ENCODE measurements at places on chromosomes 16 and 17.

GRCh38 chr17:29116804-29117753, 63.1 kb downstream of the MYO18A start:
- no peak for DNase-seq

DNA sequence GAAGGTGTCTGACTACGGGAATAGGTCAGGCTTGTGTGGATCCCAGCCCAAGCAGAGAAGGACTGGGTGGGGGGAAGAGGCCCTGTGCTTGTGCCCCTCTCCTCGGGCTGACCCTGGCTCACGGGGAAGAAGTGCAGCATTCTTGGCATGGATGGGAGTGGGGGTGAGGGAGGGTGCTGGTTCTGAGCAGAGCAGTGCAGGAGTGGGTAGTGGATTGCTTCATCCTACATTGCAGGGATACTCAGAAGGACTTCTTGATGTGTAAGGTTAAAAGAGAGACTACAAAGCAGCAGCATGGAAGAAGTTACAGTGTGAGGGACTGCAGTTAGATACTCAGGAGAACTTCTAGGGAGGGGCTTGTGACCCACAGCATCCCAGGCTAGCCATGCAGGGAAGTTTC, 2.1 kb downstream of the ARHGAP23 start:
- DNase-seq: no peak

GRCh38 chr17:36730857-36731490, 129.6 kb downstream of the MRM1 start:
- DNase-seq: no peak

GRCh38 chr17:81027591-81028505, 7.1 kb upstream of the BAIAP2 start:
- DNase-seq: no peak

DNA sequence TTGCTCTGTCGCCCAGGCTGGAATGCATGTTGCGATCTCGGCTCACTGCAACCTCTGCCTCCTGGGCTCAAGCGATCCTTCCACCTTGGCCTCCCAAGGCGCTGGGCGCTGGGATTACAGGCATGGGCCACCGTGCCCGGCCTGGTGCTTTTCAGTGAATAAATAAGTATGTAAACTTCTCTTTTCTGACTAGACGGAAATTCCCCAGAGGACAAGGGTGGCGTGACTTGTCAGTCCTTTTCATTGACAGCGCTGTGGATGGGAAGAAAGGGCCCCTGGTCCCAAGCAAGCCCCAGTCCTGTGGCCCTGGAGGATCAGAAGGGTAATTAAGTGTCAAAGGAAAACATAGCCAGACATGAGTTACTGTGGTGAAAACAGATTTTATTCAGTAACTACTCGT, 9.6 kb upstream of the SPN start:
- no peak for DNase-seq

- no peak for DNase-seq
These were observed 2.3 kb upstream of the TPPP3 start for GRCh38 chr16:67395458-67396158.

GRCh38 chr16:31260136-31260931, 559 bp downstream of the ITGAM start:
- DNase-seq: no peak

GRCh38 chr16:1494711-1495110, 1.6 kb downstream of the TELO2 start:
- DNase-seq: no peak

DNA sequence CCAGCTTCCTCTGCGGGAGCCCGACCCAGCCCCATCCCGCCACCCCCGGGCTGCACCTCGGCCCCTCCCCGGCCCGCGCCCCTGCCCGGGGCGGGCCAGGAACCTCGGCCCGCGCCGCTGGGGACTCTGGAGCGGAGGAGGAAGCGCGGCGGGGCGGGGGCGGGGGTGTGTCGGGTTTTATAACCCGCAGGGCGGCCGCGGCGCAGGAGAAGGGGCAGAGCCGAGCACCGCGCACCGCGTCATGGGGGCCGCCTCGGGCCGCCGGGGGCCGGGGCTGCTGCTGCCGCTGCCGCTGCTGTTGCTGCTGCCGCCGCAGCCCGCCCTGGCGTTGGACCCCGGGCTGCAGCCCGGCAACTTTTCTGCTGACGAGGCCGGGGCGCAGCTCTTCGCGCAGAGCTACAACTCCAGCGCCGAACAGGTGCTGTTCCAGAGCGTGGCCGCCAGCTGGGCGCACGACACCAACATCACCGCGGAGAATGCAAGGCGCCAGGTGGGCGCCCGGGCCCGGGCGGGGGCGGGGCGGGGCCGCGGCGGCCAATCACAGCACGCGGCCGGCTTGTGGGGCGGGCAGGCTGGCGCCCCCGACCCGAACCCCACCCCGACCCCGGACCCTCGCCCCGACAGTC, at the start of gene ACE:
ACE (plus strand) TSS at position 208 of the 626 bp plus-strand sequence; CDS start at position 242, 34 bp downstream.
- no peak for DNase-seq

GRCh38 chr17:3415610-3416009, 4.4 kb downstream of the OR3A3 start:
- no peak for DNase-seq

GRCh38 chr16:27097800-27098230, 31.1 kb downstream of the C16orf82 start:
- no peak for DNase-seq

- DNase-seq: no peak
These were observed 54.9 kb upstream of the TANC2 start for GRCh38 chr17:62911114-62911513.

DNA sequence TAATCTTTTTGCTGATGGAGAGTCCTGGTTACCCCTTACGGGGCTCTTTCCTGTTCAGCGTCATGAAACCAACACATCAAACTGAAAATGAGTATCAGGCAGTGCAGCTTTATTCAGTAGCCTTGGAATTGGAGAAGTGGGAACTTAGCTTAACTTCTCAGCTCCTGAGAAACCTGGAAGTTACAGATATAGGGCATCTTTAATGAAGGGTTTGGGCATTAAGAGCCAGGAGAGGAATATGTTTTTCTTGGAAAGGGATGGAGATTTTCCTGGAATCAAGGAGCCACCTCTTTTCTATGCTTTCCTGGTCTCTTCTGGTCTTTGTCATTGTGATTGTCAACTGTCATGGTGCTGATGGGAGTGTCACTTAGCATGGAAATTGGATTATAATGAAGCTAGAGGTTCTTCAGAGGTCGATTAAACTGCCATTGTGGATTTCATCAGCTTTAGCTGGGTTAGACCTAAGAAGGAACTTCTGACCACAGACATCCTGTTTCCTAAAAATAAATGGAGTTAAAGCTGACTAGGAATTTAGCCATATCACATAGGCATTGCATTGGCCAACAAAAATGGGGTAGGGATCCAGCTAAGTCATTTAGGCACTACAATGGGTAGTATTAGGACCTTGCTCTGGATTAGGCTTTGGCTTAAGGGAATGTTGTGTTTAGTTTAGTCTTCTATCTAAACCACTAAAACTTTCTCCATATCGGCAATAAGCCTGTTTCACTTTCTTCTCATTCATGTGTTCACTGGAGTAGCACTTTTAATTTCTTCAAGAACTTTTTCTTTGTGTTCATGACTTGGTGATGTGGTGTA, 186.4 kb downstream of the BCAS3 start:
- no peak for DNase-seq

- DNase-seq: no peak
These were observed 7.8 kb upstream of the KCNJ2 start for GRCh38 chr17:70161519-70161918.

- no peak for DNase-seq
These were observed 3.7 kb downstream of the GGA2 start for GRCh38 chr16:23506606-23506994.

- no peak for DNase-seq
These were observed 9.2 kb upstream of the PRR29 start for GRCh38 chr17:63988741-63989621.

- no peak for DNase-seq
These were observed 7.8 kb upstream of the KIAA0513 start for GRCh38 chr16:85019659-85020245.

GRCh38 chr16:89581045-89581695, 5.6 kb downstream of the CPNE7 start:
- DNase-seq: no peak

GRCh38 chr17:64571746-64572145, 65.0 kb downstream of the CEP95 start:
- DNase-seq: no peak

- no peak for DNase-seq
These were observed 4.8 kb upstream of the PHF12 start for GRCh38 chr17:28956112-28956511.

- no peak for DNase-seq
These were observed 14.1 kb downstream of the PDZD9 start for GRCh38 chr16:21986692-21987246.

- no peak for DNase-seq
These were observed 4.1 kb downstream of the PDF start for GRCh38 chr16:69326172-69326873.

- DNase-seq: no peak
These were observed 72.9 kb downstream of the TIMM22 start for GRCh38 chr17:1069847-1070246.

DNA sequence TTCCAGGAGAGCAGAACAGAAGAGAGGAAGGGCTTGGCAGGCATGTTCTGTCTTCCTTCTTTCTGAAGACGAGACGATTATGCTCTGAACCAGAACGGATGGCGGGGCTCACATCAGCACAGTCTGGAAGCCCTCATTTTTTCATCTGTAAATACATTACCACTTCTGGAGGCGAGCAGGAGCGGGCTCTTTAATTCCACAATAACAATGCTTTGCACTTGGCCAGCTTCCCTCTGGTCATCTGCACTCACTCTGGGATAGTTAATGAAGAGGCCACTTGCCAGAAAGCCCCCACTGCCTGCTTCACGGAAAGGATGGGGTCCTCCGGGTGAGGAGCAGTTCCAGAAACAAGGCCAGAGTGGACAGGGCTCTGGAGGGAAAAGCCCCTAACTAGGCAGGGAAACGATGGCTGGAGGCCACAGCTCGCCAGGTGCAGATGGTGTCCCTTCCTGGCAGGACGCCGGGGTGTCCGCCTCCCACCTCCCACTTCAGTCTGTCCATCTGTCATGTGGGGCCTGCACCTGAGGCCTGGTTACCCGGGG, 13.1 kb upstream of the BCAR1 start:
- DNase-seq: no peak

DNA sequence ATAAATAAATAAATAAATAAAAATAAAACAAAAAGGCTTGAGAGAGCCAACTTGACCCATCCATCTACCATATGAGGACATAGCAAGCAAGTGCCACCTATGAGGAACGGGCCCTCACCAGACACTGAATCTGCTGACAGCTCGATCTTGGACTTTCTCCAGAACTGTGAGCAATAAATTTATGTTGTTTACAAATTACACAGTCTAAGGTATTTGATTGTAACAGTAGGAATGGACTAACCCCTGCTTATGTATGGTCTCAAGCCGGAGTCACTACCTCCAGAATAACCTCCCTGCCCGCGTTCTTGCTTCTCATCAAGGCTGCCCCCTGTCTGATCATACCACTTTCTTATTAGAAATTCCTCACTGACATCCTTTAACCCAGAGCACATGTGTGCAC, 9.9 kb downstream of the SLC5A11 start:
- DNase-seq: no peak

GRCh38 chr17:60538726-60539125, 12.7 kb upstream of the APPBP2 start:
- DNase-seq: no peak

- DNase-seq: no peak
These were observed 45.9 kb downstream of the ABAT start for GRCh38 chr16:8720080-8720966.

DNA sequence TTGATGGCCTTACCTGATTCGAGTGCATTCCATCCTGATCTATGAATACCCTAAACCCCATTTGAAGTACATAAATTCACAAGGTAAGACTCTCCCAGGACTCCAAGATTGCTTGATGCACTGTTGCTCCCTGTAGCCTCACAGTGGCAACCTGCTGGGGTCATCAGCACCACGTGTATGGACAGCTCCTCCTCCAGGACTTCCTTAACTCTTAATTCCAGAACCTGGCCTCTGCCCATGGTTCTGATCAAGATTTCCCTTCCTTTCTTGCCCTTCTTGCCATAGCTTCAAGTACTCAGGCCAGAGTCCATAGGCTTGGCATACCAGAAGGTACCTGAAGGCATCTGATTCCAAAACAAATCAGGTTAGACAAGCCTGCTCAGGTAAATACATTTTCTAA, 34.0 kb upstream of the NLK start:
- DNase-seq: no peak

DNA sequence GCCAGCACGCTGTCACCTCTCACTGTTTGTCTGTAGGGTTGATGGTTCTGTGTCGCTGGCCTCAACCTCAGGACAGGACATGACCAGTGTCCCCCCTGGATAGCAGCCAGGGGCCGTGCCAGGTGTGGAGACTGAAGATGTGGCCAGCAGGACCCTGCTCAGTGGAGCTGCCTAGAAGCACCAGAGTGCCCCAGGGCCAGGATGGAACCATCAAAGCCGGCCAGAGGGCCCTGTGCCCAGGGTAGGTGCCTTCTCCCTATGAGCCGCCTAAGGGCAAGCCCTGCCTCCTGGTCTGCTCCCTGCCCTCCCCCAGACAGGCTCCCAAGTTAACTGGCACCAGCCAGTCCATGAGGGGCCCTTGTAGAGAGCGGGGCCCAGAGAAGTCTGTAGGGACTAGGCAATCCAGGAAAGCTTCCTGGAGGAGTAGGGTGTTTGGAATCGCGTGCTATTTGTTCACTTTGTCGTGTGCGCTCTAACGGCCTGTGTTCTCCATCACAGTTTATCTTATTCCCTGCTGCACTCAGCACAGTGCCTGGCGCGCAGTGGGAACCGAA, 546 bp upstream of the NDUFB10 start:
- DNase-seq: no peak

DNA sequence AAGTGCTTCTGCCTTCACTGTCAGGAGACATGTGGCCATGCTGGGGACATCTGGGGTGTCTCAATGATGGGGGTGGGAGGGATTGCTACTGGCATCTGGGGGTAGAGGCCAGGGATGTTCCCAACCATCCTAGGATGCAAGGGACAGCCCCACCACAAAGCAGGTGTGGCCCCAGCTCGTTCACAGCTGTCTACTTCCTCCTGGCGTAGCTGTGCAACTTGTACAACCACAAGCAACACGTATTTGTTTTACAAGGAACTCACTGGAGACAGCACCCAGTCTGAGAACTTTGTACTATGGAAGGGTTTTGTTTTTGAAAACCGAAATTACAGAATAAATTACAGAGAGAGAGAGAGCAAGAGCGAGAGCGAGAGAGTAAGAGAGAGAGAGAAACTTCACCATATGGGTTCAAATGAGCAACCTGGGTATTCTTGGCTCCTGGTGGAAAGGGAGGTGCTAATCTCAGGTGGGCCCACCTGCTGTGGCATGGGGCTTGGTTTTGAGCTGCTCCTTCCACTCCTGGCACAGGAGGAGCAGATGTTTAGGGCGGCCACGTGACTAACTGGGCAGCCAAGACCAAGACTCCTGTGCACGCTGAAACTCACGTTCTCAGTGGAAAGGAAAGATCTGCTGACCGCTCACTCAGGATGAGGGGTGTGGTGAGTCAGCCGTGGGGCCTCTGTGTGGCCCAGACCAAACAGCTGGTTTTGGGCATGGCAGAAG, 17.5 kb upstream of the TNFRSF13B start:
- DNase-seq: no peak

GRCh38 chr17:2594722-2595599, 1.5 kb downstream of the PAFAH1B1 start:
- DNase-seq: no peak
